ENCODE measurements at places on chromosomes 12 and 14.

DNA sequence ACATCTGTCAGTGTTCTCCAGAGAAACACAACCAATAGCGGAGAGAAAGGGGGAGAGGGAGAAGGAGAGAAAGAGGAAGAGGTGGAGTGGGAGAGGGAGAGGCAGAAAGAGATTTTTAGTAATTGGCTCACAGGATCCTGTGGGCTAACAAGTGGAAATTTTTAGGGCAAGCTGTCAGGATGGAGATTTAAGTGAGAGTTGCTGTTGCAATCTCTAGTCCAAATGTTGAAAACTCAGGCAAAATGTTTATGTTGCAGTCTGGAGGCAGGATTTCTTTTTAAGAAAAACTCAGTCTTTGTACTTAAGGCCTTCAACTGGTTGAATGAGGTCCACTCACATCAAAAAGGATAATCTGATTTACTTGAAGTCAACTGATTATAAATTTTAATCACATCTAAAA, 12.5 kb upstream of the GLIPR1L2 start:
- no peak for DNase-seq

DNA sequence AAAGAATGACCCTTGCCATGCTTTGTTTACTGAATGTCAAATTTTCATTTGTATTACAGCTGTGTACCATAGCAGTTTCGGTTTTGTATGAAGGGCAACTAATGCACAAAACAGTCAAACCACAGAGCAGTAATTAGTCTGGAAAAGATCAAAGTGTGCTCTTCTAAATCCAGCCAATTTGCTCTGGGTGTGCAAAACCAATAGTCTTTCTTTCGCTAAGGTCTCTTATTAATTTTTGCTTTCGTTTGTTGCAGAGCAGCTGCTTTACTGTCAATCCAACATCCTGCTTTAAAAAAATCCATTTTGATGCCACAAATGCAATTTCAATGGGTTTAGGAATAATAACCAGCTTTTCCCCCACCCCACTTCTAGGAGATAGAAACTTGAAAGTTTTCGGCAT, 114.2 kb downstream of the BRMS1L start:
- no peak for DNase-seq

DNA sequence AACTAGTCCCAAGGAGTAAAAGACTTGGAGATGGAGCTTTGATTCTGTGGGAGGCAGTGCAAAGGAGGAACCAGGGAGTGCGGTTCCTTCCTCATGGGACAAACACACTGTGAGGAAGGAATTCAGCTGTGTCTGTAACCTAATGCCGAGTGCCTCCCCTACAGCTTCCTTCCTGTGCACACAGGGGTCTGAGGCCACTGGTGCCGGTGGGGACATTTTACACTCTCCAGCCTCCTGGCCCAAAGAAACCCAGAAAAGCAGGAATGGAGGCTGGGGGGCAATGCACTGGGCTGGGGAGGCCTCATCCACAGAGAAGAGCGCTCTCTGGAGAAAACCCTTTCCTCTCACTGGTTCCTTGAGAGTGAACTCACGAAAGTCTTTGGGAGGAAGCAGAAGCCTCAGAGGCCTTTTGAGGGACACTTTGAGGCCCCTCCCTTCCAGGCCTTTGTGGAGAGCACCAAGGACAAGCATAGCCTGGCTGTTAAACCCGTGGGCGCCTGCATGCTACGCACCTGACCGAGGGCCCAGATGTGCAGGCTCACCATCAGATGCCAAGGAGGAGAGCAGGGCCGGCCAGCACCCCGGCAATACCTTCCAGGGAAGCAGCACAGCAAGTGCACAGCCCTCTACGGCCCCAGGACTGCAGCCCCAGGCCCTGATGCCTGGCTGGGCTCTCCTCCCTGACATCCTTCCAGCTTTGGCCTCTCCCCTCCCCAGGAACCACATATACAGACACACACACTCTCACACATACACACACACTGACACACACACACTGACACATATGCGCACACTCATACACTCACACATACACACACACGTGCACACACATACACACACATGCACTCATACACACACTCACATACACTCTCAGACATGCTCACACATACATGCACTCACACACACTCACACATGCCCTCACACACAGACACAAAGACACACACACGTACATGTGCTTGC, 52.0 kb downstream of the NFKBIA start:
- DNase-seq, result no peak

GRCh38 chr12:13022851-13023271, 21.3 kb upstream of the FAM234B start:
- DNase-seq, result no peak

GRCh38 chr12:3755898-3756297, 3.0 kb upstream of the CRACR2A start:
- DNase-seq, result no peak

GRCh38 chr12:47819138-47819895, 386 bp downstream of the HDAC7 start:
- DNase-seq, result no peak

DNA sequence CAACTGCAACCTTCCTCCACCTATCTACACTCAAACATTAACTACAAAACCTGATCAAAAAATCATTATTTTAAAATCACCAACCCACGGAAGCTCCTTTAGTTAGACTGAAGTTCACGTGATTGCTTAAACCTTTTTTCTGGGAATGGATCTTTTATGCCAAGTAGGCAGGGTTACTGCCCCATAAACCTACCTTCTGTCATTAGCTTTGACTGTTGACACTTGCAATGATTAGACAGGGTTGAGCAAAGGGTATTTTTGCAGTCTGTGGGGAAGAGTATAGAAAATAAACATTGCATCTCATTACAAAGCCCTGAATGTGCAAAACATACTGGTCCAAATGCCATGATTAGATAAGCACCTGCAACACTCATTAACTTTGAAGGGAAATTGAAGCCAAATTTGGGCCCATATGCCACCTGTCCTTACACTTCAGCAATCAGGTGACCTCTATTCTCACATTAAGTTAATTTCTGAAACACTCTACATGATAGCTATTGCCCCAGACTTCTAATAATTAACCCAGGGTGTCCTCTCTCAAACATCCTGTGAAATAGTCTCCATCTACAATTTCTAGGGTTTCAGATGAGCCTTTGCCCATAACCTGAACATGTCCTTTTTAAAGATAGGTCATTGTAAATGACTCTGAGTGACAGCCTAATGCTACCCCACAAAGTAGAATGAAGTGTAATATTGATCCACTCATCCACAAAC, 156.0 kb upstream of the PLEKHG7 start:
- DNase-seq, result no peak

GRCh38 chr14:25042362-25043299, 7.3 kb downstream of the STXBP6 start:
- DNase-seq, result no peak
